ENCODE measurements at places on chromosomes 4 and X.

- no peak for DNase-seq
Measured at GRCh38 chr4:59540311-59540710, 1659.8 kb upstream of the ADGRL3 start.

DNA sequence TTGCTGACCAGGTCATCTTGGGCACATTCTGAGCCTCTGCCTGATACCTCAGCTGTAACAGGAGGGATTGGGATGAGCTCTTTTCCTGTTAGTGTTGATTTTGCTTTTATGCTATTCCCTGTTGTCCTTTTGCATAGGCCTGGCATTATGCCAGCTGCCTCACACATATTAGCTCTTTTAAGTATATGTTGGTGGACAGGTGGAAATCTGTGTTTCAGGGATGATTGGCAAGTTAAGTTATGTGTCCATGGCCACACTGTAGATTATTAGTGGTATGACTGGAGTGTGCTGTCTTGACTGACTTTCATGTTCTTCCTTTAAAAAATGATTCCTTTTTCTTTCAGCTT, 28.9 kb downstream of the NSD2 start:
- no peak for DNase-seq

- DNase-seq = no peak
Measured at GRCh38 chrX:77597090-77597489, 149.9 kb downstream of the FGF16 start.

- no peak for DNase-seq
Measured at GRCh38 chr4:95180531-95181242, 368.1 kb downstream of the UNC5C start.

GRCh38 chrX:108397627-108398391, 40.4 kb downstream of the COL4A6 start:
- no peak for DNase-seq

Measured in CD4-positive, alpha-beta T cell treated with Interleukin-4 for 1 hour (primary cell).